ENCODE measurements at places on chromosomes 7 and 10.

- no peak for DNase-seq
These were observed 64.3 kb upstream of the TMEM106B start for GRCh38 chr7:12146813-12147212.

- DNase-seq: peak; percentile 4
These were observed 89.9 kb downstream of the CDH23 start for GRCh38 chr10:71486484-71487114.

- no peak for DNase-seq
These were observed 147.8 kb upstream of the UNC5B start for GRCh38 chr10:71064413-71065118.

DNA sequence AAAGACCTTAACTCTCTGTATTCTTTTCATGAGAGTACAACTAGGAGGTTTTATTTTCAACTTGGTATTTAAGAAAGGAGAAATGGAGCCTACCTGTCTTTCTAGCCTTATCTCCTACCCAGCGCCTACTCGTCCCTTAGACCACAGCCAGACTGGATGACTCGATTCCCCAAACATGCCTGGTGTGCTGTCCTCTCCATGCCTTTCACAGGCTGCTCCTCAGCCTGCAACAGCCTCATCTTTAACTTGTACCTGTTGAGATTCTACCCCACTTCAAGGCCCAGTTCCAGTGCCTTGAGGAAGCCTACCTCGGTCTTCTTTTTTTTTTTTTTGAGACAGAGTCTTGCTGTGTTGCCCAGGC is 29.4 kb downstream of the CPA1 start:
- no peak for DNase-seq

GRCh38 chr7:12074889-12075288 is 136.2 kb upstream of the TMEM106B start:
- no peak for DNase-seq

DNA sequence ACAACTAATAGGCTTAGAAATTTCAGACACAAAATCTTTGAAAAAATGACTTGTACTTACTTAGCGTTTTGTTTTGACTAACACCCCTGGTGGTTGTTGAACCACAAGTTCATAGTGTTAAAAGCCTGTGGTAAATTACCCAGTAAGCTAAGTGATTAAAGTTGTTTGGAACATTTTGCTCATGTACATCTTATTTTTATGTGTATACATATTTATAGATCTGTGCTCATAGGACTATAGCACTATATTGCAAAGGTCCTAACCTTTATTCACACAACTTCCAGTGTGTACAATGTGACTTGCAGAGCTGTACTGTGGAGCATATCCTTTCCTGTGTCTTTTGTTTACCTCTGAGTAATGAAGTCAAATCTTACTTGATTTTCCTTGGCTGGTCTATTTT is 79.6 kb downstream of the BMPR1A start:
- DNase-seq: no peak

DNA sequence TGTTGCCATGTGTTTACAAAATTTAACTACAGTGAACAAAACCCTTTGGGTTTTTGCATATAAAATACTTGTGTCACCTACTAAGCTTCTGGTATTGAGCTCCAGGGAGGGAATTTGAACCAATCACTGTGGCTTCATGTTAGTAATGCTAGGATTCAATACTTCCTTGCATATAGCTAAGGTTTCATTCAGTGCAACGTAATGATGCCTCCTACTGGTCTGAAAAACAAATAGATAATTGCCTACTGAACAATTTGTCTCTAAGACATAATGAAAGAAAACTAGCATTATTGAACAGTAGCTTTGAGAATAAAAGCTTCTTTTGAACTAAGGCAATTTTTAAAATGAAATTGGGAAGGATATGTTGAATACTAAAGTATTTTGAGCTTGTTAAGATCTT is 244.4 kb downstream of the ZWINT start:
- DNase-seq: no peak

DNA sequence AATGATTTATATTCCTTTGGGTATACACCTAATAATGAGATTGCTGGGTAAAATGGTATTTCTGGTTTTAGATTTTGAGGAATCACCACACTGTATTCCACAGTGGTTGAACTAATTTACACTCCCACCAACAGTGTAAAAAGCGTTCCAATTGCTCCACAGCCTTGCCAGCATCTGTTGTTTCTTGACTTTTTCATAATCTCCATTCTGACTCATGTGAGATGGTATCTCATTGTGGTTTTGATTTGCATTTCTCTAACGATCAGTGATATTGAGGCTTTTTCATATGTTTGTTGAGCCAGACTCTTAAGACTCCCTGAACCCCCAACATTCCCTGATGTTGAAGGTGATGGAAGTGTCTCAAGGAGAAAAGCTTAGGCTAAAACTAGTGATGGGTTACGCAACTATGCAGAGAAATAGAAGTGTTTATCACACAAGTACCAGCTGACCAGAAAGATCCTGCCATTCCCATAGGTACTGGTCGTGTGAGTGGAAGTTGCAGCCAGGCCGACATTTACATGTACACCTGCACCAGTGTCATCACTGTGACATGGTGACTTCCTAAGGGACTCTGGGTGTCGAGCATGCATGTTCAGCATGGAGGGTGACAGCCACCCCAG is 711.2 kb upstream of the NRP1 start:
- DNase-seq: no peak

DNA sequence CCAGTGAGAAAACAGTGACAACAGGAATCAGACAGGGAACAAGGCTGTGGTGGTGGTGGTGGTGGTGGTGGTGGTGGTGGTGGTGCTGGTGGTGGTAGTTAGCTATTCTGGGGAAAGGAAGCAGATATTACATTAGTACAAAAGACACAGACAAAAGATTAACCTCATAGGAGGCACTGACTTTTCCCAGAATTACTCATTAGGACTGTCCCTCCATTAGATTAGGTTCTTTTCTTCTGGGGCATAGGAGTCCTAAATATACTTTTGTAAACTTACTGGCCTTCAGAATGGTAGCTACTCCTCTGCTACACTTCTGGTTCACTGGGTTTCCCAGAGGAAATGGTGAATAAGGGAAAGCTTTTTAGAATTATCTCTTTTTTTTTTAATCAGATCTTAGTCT is 156.6 kb upstream of the SEMA3D start:
- DNase-seq: no peak

DNA sequence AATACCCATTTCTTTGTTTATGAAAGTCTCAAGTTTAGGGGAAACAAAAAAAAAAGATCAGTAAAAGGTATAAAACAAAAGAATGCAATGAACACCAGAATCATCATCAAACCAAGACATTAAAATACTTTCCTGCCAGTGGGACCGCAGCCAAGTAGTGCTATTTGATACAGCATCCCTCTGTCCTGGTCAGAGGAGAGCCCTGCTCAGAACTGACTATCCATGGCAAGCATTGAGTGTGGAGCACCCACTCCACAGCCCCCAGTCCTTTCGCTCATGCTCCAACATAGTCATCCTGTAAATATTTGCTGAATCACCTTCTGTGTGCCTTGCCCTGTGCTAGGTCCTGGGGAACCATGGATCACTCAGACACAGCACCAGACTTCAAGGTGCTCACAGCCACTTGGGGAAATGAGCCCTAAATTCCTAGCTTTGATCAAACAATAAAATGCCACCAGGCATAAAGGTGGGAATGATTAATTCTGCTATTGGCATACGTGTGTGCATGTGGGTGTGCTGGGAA is 213.6 kb upstream of the TBX20 start:
- DNase-seq: no peak

- DNase-seq: no peak
These were observed 7.3 kb downstream of the SORCS3 start for GRCh38 chr10:104648421-104648820.

DNA sequence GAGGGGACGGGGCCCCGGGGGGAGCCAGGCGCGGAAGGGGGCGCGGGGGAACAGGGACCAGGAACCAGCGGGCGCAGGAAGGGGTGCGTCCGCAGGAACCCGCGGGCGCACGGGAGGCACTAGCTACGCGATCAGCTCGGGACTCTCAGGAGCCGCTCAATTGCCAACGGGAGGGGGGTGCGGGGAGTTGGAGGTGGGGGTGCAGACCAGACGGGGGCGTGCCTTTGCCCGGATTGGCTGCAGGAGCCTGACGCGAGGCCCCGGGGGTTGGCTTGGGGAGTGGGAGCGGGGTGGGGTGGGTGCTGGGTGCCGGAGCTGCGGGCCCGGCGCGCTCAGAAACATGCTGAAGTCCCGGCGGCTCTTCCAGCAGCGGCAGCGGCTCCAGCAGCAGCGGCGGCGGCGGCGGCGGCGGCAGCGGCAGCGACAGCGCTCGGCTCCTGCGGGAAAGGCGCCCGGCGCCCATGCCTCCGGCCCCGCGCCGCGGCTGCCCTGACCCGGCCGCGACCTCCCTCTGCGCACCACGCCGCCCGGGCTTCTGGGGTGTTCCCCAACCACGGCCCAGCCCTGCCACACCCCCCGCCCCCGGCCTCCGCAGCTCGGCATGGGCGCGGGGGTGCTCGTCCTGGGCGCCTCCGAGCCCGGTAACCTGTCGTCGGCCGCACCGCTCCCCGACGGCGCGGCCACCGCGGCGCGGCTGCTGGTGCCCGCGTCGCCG is at the start of gene ADRB1:
ADRB1 (plus strand) TSS at position 335 of the 715 bp plus-strand sequence; CDS start at position 602, 267 bp downstream.
- DNase-seq: peak; percentile 21

DNA sequence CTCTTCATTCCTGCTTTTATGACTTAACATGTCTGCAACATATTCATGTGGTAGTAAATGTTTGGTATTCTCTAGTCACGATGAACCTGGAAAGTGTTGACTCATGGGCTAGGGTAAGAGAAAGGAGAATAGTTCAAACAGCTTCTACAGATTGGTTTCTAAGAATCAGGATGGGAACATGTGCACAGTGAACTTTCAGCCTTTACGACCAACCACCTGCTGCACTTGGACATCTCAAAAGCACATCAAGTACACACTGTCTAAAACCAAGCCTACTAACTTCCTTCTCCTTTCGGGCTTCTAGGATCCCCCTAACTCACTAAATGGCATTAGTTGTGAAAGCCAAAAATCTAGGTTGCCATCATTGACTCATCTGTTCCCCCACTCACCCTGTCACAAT is 85.5 kb downstream of the CUL2 start:
- DNase-seq: no peak

- no peak for DNase-seq
These were observed 3.6 kb upstream of the CCDC201 start for GRCh38 chr7:45876519-45876918.

DNA sequence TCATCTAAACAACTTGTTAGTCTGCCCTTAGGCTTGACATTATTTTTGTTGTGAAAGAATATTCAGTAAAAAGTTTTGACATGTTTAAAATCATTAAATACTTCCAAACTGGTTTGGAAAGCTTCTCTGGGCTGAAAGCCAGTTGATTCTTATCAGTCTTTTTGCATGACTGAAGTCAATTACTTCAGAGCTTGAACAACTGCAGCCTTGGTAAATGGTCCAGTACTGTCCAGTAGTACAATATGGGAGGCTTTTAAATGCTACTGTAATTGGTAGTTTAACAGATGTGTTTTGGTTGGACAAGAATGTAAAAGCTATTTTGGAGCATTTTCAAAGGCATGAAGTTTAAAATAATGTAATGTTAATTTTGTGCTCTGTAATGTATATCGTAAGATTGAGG is 103.4 kb downstream of the SDK1 start:
- DNase-seq: no peak

DNA sequence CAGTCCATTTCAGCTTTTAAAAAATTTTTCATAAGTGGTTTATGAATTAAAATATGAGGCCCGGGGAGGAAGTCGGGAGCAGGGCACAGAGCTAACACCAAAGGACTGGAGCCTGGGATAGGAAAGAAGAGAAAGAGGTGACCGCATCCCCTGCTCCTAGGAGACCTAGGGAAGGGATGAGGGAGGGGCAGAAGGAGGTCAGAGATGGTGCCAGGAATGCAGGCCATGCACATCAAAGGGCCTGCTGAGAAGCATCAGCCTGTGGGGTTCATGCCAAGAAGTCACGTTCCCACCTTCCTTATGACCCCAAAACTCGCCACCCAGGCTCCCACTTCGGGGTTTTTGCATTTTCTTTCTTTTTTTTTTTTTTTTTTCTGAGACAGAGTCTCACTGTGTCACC is 14.7 kb upstream of the TOMM7 start:
- DNase-seq: no peak

- no peak for DNase-seq
These were observed 7.6 kb upstream of the TMEM248 start for GRCh38 chr7:66913118-66914037.

GRCh38 chr7:64879086-64879730 is 23.9 kb upstream of the ZNF273 start:
- no peak for DNase-seq

- DNase-seq: no peak
These were observed 20.4 kb downstream of the JCAD start for GRCh38 chr10:30038781-30039536.

DNA sequence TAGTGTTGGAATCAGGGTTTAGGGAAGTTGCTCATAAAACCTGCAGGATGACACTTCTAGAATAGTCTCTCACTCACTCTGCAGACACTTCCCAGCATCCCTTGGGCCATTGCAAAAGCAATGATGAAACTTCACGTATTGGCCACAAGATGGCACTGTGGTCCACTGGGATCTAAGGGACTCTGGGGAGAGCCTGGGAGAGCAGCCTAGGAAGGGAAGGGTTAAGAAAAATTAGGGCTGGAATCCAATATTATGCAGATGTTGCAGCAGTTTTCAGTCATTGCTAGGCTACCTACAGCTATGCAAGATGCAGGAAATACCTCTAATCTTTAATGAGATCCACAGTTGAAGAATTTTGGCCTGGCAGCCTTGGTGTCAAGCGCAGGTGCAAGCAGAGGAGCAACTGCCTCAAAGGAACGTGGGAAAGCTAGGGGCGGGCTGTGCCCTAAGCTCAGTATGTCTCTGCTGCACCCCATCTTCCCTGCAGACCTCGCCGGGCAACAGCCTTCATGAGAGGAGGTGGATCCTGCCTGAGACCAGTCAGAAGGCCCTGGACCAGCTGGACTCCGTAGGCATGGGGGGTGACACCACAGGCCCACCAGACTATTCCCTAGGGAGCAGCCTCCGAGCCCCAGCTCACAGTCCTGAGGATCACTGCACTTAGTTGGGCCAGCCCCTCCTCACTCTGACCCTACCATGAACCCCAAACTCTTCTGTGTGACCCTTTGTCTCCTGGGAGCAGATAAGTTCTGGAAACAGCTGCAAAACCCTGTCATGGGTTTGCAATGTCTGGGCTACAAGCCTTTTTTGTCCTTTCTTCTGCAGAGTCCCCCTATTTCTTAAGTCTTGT is 127.9 kb upstream of the PRSS58 start:
- peak; percentile 55 for DNase-seq

DNA sequence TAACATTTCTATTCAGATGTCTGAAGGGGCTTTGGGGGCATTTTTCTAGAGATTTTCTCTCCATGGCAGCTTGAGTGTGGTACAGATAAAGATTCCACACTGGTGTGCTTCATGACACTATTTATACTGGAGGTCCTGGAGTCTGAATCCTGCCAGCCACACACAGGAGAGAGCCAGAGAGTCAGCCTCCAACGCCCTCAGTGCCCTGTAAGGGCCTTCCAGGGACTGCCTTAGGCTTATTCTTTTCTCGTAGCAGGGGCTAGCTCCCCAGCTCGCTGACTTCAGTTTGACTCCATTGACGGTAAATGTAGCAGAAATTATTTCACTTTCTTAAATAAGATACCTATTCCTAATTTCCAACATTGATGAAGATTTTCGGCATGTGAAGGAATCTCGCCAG is 100.9 kb downstream of the VSTM2A start:
- no peak for DNase-seq

GRCh38 chr7:82319674-82320118 is 123.9 kb downstream of the CACNA2D1 start:
- no peak for DNase-seq

- no peak for DNase-seq
These were observed 202.0 kb downstream of the MAD1L1 start for GRCh38 chr7:2030475-2031450.

GRCh38 chr10:22550732-22551131 is 163.6 kb downstream of the PIP4K2A start:
- peak; percentile 62 for DNase-seq

GRCh38 chr7:42338916-42339540 is 102.0 kb upstream of the GLI3 start:
- no peak for DNase-seq

Data from CD4-positive, alpha-beta T cell treated with Interleukin-15 for 4 hours (primary cell).